Hematopoietic multipotent progenitor cell (in vitro differentiated cells): ENCODE measurements at places on chromosomes 13 and 19. TPM values are rescaled to one million over a fixed set of nuclear protein-coding genes. Genes with fewer than 3 reads are reported as not detected.

- peak; percentile 18 for DNase-seq
These were observed 128.7 kb downstream of the TSHZ3 start for GRCh38 chr19:31220540-31220939.

DNA sequence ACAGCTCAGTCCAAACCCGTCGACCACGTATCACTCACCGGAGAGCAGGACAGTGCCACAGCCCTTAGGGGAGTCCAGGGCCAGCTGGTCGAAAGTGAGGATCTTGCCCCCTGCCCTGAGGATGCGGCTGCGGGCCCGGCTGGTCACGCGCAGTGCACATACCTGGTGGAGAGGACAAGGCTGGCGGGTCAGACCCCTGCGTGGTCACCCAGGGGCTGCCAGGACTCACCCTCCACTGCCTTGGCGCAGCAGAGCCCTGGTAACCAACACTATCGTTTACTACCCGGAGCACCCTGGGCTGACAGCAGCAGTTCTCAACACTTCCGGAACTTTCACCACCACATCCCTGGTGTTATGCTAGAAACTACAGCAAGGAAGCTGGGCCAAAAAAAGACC is 1.2 kb upstream of the FAM83E start:
- no peak for DNase-seq

The ZNF699 gene
- 12.4 TPM for total RNA-seq

The TNNT1 gene
- total RNA-seq: not detected

The GRK1 gene
- total RNA-seq: under 0.01 TPM

DNA sequence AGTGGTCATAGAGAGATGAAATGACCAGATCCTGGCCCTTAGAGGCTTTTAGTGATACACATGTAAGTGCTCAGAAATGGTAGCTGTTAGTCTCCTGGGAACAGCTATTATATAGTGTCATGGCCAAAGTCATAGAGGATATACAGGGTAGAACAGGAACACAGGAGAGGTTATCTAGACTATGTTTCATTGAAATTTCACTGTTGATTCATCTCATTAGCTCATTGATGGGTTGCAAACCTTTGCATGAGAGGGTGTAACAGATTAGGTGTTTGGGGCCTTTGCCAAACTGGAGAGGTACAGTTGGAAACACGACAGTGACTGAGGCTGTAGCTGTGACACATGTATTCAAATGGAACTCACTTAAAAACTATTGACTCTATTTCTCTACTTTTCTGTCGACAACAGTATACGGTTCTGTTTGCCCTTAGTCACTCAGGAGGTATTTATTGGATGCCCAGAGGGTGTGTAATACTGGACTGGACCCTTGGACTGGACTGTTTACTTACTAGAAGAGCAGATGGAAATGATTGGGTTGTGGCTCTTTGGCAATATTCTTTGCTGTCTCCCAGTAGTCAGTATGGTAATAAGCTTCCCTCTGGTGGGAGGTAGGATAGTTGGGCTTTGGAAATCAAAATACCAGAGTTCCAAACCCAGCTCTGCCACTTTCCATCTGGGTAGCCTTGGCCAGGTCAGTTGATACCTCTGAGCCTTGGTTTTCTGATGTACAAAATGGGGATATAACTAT is 29.8 kb downstream of the ARHGAP35 start:
- no peak for DNase-seq
